ENCODE measurements at places on chromosomes 4 and X. TPM values are rescaled to one million over a fixed set of nuclear protein-coding genes. Genes with fewer than 3 reads are reported as not detected.

GRCh38 chrX:9339603-9340491 lies 125.0 kb upstream of the TBL1X start:
- H3K4me3 ChIP-seq: peak overlapping the region; percentile 4
- peak; percentile 74 for DNase-seq
- H3K4me1 ChIP-seq: peaks cover 66% of the 10 kb centered on the region
- no peaks in the 10 kb centered on the region for H3K36me3 ChIP-seq
- no peaks in the 10 kb centered on the region for H3K27me3 ChIP-seq

GRCh38 chr4:139243448-139244365 lies 36.3 kb downstream of the MGARP start:
- no peak overlapping the region for H3K27ac ChIP-seq
- no peak overlapping the region for H3K4me3 ChIP-seq
- no peak for DNase-seq
- no peaks in the 10 kb centered on the region for H3K4me1 ChIP-seq

- DNase-seq: no peak
- H3K27me3 ChIP-seq: no peaks in the 10 kb centered on the region
- peaks cover 13% of the 10 kb centered on the region for H3K36me3 ChIP-seq
These were observed 32.0 kb downstream of the DCTD start for GRCh38 chr4:182885022-182885737.

DNA sequence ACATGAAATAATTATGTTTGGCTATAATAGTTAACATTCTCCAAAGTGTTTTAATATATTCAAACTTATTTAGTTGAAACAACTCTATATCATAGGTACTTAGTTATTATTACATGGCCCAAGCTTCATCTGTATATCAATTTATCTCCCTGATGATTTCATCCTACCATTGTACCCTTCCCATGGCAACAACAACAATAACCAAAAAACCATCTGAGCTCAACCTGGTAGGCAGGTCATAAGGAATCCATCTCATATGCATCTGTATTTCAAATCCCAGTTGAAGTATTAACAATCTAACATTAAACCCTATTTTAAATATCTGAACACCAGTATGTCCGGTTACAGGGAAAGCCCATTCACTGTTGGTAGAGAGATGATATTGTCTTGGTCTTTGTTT lies 33.1 kb upstream of the SLC7A11 start:
- no peak overlapping the region for H3K4me3 ChIP-seq
- H3K27ac ChIP-seq: no peak overlapping the region
- H3K4me1 ChIP-seq: no peaks in the 10 kb centered on the region
- no peak for DNase-seq
- H3K27me3 ChIP-seq: no peaks in the 10 kb centered on the region

GRCh38 chr4:142913461-142914030 lies 67.4 kb upstream of the INPP4B start:
- no peaks in the 10 kb centered on the region for H3K36me3 ChIP-seq
- H3K4me3 ChIP-seq: no peak overlapping the region

DNA sequence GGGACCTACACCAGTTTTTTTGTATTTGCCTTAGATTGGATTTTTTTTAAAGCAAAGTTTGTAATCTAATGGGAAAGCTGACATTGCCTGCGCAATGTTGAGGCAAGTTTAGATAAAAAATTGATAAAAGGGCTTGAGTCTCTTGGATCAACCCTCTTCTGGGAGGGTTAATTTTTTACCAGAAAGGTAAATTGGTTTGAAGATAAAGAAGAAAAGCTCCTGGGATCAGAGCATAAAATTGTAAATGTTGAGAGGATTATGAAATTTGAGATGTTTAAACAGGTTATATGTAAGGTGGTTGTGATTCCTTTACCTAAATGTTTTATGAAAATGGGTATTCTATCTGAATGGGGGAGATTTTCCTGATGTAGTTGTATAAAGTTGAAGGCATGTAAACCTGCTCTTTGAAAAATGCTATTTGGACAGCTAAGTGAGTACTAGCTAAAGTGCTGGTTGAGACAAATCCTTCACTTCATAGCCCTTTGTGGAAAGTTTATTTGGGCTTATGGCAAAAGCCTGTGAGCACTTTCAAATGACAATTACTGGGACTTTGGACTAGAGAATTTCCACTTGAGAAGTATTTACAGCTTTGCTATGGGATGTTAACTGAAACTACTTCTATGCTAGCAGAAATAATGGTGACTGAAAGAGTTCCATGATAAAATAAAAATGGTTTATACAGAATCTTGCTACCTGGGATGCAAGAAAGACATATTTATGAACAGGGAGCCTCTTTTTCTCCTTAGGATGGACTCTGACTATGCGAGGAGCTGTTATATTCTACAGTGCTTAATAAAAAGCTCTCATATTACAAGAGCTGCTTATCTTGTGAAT lies 56.2 kb downstream of the UGT2B10 start:
- H3K27ac ChIP-seq: no peak overlapping the region
- no peaks in the 10 kb centered on the region for H3K36me3 ChIP-seq
- no peak overlapping the region for H3K4me3 ChIP-seq
- H3K27me3 ChIP-seq: no peaks in the 10 kb centered on the region
- no peak for DNase-seq

GRCh38 chr4:8378101-8378724 lies 62.3 kb downstream of the ACOX3 start:
- H3K4me3 ChIP-seq: no peak overlapping the region
- H3K4me1 ChIP-seq: no peaks in the 10 kb centered on the region
- H3K36me3 ChIP-seq: no peaks in the 10 kb centered on the region

DNA sequence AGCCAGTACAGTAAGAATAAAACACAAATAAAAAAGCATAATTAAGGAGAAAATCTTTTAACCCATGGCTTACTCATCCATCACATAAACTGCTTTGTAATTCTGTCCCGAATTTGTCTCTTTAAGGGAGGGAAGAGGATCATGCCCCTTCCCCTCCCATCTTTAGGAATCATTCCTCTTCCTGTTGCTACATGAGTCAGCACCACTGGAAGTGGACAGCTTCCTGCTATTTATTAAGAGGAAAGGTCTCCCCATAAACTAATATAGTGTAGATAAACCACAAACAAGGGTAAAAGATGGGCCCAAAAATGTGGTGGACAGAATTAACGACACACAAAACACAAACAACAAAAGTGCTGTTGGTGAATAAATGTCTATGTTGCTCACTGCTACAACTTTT lies 75.8 kb downstream of the PPP3CA start:
- no peaks in the 10 kb centered on the region for H3K36me3 ChIP-seq
- H3K27me3 ChIP-seq: no peaks in the 10 kb centered on the region
- H3K4me3 ChIP-seq: no peak overlapping the region
- no peak for DNase-seq

DNA sequence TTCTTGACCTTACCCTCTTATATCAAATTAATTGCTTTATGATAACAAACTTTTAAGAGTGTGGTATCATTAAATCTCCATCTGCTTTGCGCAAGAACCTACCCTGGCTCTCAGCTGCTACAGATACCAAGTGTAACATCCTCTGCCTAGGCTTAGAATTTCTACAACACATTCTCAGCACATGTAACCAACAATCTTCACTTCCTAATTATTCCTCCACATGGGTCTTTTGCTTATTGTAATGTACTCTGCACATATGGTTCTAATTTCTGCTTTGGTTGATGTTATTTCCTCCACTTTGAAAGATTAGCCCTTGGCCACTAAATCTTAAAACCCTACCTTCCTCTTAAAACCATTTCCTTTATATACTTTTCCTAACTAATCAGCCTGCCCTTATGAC lies 242.4 kb downstream of the ARHGAP24 start:
- H3K27ac ChIP-seq: no peak overlapping the region
- H3K4me1 ChIP-seq: no peaks in the 10 kb centered on the region
- no peaks in the 10 kb centered on the region for H3K27me3 ChIP-seq
- DNase-seq: no peak

DNA sequence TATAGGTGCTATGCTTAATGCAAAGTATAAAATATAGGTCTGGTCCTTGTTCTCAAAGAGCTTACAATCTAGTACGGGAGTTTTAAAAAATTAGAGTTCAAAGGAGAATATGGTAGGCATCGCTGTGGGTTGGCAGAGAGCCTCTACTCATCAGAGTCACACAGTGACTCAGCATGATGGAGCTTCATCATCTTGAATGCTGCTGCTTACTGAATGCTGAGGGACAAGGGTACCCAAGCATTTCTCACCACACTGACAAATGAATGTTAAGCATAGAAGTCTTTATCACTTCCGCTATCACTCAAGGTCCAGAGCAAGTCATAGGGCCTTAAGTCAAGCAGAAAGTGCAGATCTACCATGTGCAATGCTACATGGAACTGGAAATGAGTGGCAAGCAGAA lies 268.6 kb upstream of the IGFBP7 start:
- no peaks in the 10 kb centered on the region for H3K27me3 ChIP-seq
- no peaks in the 10 kb centered on the region for H3K4me1 ChIP-seq
- no peak overlapping the region for H3K4me3 ChIP-seq
- H3K36me3 ChIP-seq: no peaks in the 10 kb centered on the region

DNA sequence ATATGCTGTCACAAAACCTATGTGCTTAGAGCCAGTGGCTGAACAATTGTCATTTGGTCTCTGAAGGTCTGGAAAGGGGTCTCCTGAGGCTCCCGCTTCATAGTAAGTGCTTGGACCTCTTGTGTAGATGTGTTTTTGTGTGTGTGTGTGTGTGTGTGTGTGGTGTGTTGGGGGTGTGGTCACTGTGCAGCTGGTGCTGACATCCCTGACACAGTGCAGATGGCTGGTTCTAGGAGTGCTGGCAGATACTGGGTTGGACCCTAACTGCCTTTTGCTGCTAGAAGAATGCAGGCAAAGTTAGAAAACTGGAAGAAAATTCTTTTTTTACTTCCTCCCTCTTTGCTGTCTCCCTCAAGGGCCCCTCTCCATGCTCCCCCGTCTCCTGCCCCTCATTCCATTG lies 1872.6 kb downstream of the ARAP2 start:
- no peak overlapping the region for H3K4me3 ChIP-seq
- H3K27ac ChIP-seq: no peak overlapping the region
- no peak for DNase-seq
- no peaks in the 10 kb centered on the region for H3K36me3 ChIP-seq

- no peak overlapping the region for H3K4me3 ChIP-seq
- no peak for DNase-seq
- no peak overlapping the region for H3K27ac ChIP-seq
- H3K4me1 ChIP-seq: no peaks in the 10 kb centered on the region
- H3K36me3 ChIP-seq: no peaks in the 10 kb centered on the region
These were observed 799.8 kb downstream of the RAPGEF2 start for GRCh38 chr4:159902648-159903047.

GRCh38 chr4:87804871-87805270 lies 5.5 kb downstream of the IBSP start:
- H3K4me1 ChIP-seq: no peaks in the 10 kb centered on the region
- no peak for DNase-seq
- H3K36me3 ChIP-seq: no peaks in the 10 kb centered on the region
- H3K27me3 ChIP-seq: no peaks in the 10 kb centered on the region
- H3K4me3 ChIP-seq: no peak overlapping the region
- no peak overlapping the region for H3K27ac ChIP-seq

DNA sequence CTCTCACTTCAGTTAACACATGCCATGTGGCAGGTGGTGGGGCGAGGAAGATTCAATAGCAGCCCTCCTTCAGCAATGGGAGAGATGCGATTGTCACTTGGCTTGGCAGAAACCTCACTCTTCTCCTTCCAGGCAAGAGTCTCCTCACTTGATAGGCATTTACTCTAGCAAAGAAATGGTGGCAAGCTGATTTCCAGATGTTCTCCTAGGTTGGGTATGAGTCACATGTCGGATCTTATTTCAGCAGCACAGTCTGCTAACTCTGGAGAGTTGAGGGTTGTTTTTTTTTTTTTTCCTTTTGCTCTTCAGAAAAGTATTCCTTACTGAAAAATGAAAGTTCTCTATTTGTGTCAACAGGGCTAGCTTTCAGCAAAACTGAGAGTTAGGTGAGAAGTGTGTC lies 119.5 kb upstream of the CHRDL1 start:
- H3K36me3 ChIP-seq: no peaks in the 10 kb centered on the region
- H3K27ac ChIP-seq: no peak overlapping the region
- no peak overlapping the region for H3K4me3 ChIP-seq
- no peaks in the 10 kb centered on the region for H3K4me1 ChIP-seq
- no peaks in the 10 kb centered on the region for H3K27me3 ChIP-seq
- DNase-seq: no peak

GRCh38 chr4:177759729-177760128 lies 317.5 kb upstream of the AGA start:
- no peak for DNase-seq
- H3K4me1 ChIP-seq: no peaks in the 10 kb centered on the region
- H3K4me3 ChIP-seq: no peak overlapping the region
- H3K27me3 ChIP-seq: no peaks in the 10 kb centered on the region
- H3K36me3 ChIP-seq: no peaks in the 10 kb centered on the region
- H3K27ac ChIP-seq: no peak overlapping the region

DNA sequence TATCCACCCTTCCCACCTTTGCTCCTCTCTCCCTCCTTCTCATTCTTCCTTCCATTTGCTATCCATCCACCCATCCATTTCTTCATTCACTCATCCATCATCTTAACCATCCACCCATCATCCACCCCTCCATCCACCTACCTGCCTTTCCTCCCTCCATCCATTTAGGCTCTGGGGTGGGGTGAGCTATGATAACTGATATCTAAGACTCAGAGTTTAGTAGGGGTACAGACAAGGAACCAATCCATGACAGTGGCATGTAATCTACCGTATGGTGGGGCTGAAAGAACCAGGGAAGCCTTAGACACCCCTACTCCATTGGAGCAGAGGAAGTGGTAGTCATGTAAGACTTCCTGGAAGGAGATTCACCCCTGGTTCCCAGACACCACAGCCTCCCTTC lies 23.2 kb downstream of the PSAPL1 start:
- no peaks in the 10 kb centered on the region for H3K4me1 ChIP-seq
- no peaks in the 10 kb centered on the region for H3K27me3 ChIP-seq
- H3K27ac ChIP-seq: no peak overlapping the region

DNA sequence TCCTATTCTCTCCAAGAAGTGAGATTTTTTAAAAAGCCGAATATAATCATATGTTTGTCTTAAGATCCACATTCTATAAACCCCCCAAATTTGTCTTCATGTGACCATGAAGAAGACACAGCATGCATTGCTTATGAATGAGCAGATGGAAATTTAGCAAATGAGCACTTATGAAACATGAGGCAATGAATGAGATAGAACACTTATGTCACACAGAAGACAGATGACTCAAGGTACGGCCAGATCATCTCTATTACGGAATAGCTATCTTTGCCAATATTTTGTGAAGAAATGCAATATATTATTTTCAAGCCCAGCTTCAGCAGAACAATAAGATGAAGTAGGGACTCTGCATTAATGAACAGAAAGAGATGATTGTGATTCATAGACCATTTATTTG lies 21.4 kb downstream of the PHEX start:
- H3K27me3 ChIP-seq: no peaks in the 10 kb centered on the region
- H3K4me1 ChIP-seq: no peaks in the 10 kb centered on the region
- DNase-seq: no peak
- no peak overlapping the region for H3K4me3 ChIP-seq

DNA sequence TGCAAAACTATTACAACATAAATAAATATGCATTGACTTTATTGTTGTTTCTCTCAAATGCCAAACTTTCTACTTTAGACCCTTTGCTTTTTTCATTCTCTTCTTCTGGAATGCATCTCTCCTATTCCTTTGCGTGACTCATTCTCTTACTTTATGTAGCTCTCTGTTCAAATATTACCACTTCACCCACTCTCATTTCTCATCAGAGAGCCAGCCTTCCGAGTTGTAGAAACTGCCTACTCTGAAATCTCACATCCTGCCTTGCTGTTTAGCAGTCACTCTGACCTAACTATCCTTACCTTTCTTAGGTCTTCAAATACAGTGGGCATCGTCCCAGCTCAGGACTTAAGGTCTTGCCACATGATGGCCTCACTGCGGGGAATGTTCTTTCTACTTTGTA lies 143.5 kb downstream of the GALNTL6 start:
- no peaks in the 10 kb centered on the region for H3K36me3 ChIP-seq

GAGE12G gene
- not detected for total RNA-seq

PGRMC1 gene
- 15.9 TPM for total RNA-seq

CT83 gene
- not detected for total RNA-seq

UGT8 gene
- 0.36 TPM for total RNA-seq

PDS5A gene
- 96.9 TPM for total RNA-seq

VEGFD gene
- total RNA-seq: not detected

TRIM75 gene
- not detected for total RNA-seq
